CD8-positive, alpha-beta T cell (primary cell): ENCODE measurements at places on chromosomes 2 and 18.

- DNase-seq = no peak
Measured at GRCh38 chr2:161400076-161400475, 16.0 kb upstream of the TBR1 start.

GRCh38 chr18:26407736-26408601 is 140.4 kb downstream of the KCTD1 start:
- no peak for DNase-seq

- DNase-seq = no peak
Measured at GRCh38 chr2:54497763-54498680, 41.9 kb downstream of the SPTBN1 start.

DNA sequence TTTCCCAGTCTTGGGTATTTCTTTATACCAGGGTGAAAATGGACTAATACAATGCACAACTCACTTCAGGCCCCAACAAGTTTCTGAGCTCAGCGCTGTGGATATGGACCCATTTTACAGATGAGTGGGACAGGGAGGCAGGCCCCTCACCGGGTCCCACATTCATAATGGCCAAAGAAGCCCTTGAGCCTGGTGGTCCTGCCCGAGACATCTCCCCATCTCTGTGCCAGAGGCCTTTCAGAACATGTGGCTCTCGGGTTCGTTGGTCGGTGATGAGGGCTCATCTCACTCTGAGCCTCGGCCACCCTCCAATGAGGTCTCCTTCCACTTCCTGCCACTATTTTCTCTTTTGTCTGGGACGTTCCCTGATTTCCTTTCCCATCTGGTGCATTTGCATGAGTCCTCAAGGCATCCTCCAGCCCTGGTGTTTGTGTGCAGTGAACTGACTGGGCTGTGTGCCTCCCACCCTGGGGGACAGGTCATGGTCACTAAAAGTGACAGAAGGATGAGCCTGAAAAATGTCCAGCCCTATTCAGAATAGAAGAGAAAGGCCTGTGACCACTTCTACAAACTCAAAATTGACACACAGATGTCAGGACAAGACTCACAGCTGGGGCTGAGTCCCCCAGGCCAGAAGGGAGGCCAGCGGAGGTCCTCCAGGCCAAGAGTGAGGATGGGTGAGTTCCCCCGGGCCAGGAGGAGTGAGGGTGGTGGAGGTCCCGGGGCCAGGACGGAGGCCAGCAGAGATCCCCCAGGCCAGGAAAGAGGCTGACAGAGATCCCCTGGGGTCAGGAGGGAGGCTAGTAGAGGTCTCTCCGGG is 134.5 kb downstream of the PTGR3 start:
- no peak for DNase-seq

GRCh38 chr18:77650799-77651385 is 401.2 kb downstream of the GALR1 start:
- peak; percentile 68 for DNase-seq

DNA sequence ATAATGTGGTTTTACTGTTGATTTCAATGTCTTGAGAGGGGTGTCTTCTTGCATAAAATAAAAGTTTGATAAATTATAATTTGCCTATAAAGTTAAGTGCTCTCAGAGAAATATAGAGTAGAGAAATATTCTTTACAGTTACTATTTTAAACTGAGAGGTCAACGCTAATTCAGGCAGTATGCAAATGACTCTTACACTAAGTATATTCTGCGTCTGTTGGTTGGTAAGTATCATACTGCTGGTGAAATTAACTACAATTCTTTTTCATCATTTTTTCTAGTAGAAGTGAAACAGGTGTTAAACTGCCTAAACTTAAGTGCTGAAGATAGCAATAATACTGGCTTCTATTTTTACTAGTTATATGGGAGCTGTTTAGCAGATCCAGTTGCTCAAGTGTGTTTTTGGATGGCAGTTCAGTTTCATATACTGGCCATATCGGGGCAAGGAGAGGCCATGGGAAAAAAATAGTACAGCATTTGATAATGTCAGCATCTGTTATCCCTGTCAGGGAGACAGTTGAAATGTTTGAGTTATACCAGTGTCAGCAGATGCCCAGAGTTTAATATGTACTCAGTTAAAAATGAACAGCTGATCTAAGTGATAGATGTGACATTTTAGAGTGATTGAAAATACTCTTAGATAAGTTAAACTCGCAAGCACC is 86.2 kb downstream of the MIB1 start:
- DNase-seq = no peak

DNA sequence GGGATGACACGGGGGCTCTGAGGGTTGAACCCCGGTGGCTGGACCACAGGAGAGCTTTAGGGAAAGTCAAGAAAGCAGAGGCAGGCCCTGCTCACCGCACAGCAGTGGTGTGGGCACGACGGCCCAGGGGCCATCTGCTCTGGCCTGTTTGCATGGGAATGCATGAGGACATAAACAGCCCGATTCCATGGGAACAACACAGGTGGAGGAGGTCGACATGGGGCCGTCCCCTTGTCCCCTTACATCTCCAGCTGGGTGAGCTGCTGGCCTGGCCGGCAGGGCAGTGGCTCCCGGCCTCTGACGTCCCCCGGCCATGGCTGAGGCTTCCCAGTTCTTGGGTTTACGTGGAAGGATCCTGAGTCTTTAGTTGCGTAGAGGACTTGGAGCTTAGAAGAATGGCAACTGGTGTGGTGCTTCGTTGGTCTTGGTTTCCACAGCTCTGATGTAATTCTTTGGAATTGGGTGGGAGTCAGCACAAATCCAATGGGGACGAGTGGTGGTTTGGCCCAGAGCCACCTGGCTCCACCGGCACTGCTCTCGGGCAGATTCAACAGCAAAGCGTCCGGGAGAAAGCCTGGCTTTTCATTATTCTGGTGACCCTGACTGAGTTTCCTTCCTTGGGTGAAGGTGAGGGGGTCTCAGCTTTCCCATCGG is 98.3 kb upstream of the HDAC4 start:
- no peak for DNase-seq

- no peak for DNase-seq
Measured at GRCh38 chr2:159613651-159614285, 2.6 kb downstream of the BAZ2B start.

- DNase-seq = no peak
Measured at GRCh38 chr2:858646-859045, 92.0 kb upstream of the SNTG2 start.

- no peak for DNase-seq
Measured at GRCh38 chr18:49309676-49310075, 150.8 kb downstream of the DYM start.

GRCh38 chr2:234125451-234126145 is 75.1 kb downstream of the SPP2 start:
- no peak for DNase-seq

GRCh38 chr18:42752916-42753315 is 362.6 kb downstream of the RIT2 start:
- no peak for DNase-seq

GRCh38 chr2:165248238-165248637 is 9.0 kb downstream of the SCN2A start:
- DNase-seq = no peak

DNA sequence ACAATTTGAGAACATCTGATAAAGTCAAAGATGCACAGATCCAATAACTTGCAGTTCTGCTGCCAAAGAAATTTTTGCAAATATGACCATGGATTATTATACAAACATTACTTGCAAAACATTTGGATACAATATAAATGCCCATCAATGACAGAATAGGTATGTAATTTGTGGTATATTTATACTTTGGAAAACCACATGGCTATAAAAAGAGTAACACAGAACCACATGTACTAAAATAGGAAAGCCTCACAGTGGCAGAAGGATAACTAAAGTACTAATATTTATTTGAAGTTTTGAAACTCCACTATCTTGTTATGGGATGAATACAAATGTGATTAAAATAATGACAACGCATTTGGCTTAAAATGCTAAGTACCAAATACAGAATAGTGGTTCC is 51.8 kb upstream of the DNAJC10 start:
- no peak for DNase-seq

- no peak for DNase-seq
Measured at GRCh38 chr2:88005776-88006175, 10.6 kb downstream of the RNU2-63P start.

DNA sequence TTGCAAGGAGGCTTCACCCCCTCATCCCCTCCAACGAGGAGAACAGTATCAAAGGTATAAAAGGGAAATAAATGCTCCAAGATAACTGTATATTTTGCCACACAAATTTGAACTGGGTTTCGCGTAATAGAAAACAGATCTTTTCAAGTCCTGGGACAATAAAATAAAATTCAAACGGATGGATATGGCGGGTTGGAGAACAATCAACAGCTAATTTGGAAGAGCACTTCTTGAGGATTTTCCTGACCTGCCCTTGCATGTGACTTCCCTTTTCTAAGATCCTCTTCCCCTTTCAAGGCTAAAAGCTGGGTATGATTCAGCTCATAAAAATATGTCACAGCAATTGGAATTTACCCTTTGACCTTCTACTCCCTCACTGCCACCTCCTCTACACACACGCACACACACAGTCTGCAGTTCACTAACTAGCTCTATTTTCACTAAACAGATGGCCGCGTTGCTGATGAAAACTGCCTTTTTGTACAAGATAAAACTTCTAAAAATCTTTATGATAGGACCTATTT is 386.9 kb downstream of the FIGN start:
- no peak for DNase-seq

GRCh38 chr2:66303471-66303870 is 131.5 kb upstream of the MEIS1 start:
- DNase-seq = no peak

DNA sequence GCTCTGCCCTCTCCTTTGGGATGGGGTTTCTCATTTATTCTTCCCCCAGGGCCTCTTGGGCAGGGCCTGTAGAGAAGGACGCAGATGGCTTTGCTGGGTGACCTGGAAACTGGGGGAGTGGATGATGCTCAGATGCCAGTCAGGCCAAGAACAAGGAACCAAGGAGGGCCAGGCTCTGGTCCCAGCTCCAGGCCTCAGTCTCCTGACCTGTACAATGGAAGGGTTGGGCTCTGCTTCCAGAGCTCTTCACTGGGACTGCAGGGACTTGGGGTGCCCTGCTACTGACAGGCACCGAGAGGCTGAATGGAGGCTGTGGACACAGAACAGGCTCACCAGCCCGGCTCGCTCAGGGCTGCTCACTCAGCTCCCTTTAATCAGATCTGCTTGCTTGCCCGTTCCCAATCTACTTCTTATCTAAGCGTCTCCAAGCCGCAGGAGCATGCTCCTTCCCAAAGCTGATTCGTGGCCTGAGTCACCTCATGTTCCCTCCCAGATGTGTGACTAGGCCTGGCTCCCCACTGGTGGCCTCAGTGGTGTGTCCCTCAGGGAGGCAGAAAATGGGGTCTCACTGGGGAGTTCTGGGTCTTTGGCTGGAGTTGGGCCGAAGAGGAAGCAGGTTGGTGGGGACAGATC is 82.6 kb upstream of the ODC1 start:
- no peak for DNase-seq

DNA sequence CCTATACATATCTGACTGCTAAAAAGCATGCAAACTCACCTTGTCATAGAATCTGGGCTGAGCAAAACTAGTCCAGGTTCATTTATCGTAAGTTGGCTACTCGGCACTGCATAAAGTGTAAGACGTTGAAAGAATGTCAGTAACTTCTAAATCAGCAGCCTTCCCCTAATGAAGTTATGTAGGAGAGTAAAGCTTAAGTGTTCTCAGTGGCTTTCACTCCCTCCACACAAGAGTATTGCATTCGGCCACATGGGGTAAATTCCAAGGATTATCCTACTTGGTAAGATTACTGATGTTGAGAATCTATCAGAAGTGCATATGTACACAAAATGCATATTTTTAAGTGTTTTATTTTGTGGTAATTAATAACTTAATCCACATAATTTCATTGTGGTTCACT is 130.1 kb downstream of the LCLAT1 start:
- DNase-seq = no peak

GRCh38 chr2:85076618-85077274 is 56.4 kb upstream of the TCF7L1 start:
- no peak for DNase-seq

GRCh38 chr2:122531290-122532071 is 776.0 kb downstream of the TSN start:
- no peak for DNase-seq

DNA sequence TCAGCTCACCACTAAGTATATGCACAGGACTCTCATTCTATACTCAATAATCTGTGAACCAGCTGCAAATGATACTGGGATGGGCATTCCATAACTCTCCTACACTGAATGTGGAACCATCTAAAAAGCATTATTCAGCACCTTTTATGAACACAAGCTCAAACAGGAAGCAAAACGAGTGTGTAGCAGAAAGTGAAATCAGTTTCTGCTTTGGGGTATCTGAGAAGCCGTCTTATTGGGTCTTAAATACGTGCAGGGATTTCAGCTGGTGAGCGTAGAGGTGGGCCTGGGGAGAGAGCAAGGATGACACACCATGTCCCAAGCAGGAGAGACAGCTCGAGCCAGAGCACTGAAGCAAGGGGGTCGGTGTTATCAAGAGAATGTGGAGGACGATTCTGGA is 120.0 kb upstream of the TTN start:
- no peak for DNase-seq

- no peak for DNase-seq
Measured at GRCh38 chr2:136122661-136123060, 4.7 kb upstream of the CXCR4 start.

- no peak for DNase-seq
Measured at GRCh38 chr2:10717628-10718027, 3.8 kb upstream of the ATP6V1C2 start.

GRCh38 chr2:106282462-106283170 is 88.5 kb upstream of the UXS1 start:
- DNase-seq = no peak

GRCh38 chr2:30990671-30991070 is 147.6 kb downstream of the GALNT14 start:
- DNase-seq = no peak

DNA sequence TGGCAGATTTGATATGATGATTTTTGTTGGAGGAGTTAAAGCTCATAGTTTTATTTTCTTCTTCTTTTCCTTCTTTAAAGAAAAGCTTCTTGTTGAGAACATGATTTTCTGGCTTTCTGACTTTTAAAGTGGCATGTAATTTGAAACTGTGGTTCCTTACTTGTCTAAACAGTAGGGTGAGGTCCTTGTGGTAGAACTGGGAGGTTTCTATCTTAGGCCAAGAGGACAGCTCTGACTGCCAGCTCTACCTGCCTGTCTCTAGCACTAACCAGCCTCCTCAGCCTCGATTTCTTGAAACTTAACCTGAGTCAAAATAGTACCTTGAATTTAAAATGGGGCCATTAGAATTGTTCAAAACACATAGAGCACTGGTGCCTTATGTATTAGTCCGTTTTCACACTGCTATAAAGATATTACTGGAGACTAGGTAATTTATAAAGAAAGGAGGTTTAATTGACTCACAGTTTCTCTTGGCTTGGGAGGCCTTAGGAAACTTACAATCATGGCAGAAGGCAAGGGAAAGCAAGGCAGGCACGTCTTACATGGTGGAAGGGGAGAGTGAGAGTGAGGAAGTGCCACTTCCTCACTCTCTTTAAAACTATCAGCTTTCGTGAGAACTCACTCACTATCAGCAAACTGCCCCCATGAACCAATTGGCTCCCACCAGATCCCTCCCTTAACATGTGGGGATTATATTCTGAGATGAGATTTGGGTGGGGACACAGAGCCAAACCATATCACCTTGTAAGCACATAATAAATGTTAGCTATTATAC is 119.0 kb downstream of the CERS6 start:
- DNase-seq = no peak

- DNase-seq = no peak
Measured at GRCh38 chr2:42328148-42328833, 32.7 kb downstream of the COX7A2L start.

GRCh38 chr2:230722207-230722885 is 9.7 kb downstream of the CAB39 start:
- no peak for DNase-seq
